ENCODE measurements at places on chromosomes 16 and 17.

DNA sequence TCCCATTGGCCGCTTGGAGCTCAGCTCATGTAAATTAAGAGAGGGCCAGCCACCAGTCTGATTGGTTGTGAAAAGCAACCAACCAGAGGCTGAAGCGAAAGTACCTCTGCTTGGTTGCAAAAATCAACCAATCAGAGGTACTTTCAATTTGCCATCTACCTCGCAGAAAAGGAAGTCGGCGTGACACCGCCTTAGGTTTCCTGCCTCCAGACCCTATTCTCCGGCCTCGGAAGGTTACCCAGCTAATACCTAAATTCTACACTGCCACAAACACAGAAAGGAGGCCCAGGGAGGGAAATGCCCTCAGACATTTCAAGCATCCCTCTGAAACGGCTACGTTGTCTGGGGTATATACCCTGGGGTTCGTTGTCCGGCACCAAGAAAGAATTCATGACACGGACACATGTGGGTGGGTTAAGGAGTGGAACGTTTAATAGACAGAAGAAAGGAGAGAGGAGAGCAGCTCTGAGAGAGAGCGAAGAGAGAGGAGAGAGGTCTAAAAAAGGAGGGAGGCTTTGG lies 481.3 kb downstream of the TMEM114 start:
- no peak for DNase-seq

DNA sequence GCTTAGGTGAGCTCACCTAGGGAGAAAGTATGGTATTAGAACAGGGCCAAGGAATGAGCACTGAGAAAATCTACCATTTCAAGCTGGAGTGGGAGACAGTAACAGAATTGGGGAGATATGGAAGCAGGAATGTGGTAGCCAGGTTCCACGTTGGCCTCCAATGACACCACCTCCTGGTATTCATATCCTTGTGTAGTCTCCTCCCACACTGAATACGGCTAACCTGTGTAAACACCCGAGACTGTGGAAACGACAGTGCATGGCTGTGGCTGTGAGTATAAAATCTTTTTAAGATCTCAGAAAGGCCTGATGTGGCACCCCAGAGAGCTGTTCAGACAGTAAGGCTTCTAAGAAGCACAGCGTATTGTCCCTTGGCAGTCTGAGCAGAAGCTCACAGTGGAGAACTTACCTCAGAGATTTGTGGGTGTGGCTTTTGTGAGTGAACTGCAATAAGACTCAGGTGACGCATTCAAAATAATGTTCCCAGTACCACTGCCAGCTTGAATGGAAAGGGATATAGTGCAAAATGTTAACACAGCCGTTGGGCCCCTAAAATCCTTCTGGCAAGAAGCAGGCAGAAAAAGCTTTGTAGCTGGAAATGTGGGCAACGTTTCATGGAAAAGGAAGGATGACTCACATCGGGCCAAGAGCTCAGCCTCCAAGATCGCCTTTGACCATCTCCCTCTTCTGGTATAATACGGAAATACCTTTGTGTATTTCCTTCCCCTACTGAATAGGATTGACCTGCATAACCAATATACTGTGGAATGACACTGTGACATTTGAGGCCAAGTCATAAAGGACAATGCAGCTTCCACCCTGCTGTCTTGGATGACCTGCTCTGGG lies 14.4 kb downstream of the SDR42E1 start:
- no peak for DNase-seq

DNA sequence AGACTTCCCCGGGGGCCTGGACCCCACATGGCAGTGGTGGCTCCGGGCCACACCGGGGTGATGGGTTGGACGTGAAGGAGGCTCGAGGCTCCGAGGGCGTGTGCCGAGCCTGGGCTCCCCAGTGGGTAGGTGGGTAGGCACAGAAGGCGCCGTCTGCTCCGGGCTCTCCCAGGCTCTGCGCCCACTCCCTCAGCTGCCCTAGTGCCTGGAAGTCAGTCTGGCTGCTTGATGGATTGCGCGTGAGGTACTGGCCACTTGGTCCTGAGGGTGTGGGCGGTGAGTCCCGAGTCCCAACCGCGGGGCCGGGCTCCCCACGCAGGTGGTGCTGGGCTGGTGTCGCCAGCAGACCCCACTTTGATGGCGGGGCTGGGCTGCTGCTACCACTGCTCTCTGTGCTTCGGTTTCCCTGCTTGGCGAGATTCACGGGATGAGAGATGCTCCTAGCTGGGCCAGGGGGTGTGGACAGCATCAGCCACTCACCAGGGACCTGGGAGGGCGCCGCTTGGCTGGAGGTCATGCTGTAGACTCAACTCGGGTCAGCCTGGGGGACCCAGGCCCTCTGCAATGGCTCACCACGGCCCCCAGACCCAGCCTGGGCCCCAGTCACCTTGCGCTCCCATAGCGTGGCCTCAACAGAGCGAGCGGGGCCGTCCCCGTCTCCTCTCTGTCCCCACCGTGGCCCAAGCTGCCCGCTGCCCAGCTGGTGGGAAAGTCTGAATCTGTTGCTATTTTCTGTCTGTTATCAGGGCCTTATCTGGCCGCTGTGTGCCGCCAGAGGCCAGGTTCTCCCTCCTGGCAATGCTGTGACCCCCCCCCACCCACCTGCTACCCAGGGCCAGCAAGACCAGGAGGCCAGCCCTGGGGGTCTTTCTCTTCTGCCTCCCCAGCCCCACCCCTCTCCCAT lies 26.1 kb downstream of the ZFPM1 start:
- DNase-seq, result no peak

DNA sequence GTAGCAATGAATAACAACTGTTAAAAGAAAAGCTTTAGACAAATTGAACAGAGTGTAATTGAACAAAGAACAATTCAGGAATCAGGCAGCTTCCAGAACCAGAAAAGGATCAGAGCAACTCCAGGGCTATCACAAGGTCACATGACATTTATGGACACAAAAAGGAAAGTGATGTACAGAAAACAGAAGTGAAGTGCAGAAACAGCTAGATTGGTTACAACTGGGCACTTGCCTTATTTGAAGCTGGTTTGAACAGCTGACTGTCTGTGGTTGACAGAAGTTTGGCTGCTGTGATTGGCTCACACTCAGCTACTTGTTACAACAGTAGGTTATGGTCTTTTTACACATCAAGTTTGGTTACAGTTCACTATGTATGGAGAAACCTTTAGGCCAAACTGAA lies 14.8 kb downstream of the EFCAB5 start:
- DNase-seq, result no peak

DNA sequence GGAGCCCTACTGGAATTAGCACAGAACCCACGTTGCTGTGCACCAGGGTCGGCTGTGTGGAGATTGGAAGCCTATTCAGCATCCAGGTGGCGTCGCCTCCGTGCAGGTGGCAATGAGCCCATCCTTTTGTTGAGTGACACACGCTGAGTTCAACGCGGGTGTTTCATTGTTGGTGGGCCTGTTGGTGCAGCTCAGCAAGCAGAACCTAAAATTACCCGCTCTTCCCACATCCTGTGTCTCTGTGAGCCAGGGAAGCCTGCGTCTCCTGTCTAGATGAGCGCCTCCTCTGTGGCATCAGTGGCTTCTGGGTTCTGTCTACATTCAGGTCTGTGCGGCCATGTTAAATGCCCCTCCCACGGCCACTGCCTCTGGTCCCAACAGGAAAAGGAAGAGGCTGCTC lies 14.5 kb downstream of the CD2BP2 start:
- DNase-seq, result no peak

DNA sequence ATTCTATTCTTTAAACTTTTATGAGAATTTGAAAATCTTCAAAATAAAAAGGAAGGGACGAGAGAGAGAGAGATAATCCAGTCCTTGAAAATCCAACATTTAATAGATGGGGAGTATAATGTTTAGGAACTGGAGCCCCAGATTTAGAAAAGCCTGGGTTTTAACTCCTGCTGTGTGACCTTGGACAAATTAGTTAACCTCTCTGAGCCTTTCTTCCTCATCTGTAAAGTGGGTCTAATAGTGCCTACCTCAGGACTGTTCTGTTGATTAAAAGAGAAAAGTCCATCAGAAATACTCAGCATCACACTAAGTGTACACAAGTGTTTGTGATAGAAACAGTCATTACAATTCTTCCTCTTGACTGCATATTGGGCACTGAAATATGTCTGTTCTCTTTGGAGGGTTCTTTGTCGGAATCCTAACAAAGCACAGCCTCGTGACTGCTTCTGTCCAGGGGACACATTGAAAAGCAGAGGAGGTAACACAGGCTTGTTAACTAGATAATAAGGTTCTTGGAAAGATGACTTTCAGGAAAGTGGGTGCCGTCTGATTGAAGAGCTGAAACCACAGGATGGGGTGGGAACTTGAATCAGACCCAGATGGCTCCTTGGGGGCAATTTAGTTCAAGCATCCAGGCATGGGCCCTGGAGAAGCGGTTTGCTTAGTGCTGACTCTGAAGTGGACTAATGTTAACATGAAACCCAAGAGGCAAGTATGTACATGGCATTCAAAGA lies 128.2 kb downstream of the CLEC16A start:
- DNase-seq, result no peak
